ENCODE measurements at places on chromosomes 4 and X.

DNA sequence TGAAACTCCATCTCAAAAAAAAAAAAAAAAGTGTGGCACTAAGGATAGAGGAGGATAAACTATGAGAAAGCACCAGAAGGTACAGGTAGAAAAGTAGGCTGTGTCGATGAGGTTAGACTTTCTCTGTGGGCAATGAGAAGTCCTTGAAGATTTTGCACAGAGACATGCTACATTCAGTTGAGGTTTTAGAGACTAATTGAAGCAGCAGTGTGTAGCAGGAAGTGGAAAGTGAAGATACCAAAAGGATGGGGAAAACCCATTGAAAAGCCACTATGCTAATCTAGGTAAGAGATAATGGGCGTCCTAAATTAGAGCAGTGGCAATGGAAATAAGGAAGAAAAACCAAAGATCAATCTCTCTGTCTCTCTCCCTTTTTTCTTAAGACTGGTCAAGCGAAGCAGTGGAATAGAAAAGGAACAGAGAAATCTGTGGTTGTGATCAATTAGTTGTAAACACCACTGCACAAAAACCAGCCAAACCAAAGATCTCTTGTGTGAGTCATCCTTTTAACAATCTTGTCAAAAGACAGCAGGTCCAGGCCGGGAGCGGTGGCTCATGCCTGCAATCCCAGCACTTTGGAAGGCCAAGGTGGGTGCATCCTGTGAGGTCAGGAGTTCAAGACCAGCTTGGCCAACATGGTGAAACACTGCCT is 3.5 kb downstream of the SPINK2 start:
- no peak for DNase-seq

DNA sequence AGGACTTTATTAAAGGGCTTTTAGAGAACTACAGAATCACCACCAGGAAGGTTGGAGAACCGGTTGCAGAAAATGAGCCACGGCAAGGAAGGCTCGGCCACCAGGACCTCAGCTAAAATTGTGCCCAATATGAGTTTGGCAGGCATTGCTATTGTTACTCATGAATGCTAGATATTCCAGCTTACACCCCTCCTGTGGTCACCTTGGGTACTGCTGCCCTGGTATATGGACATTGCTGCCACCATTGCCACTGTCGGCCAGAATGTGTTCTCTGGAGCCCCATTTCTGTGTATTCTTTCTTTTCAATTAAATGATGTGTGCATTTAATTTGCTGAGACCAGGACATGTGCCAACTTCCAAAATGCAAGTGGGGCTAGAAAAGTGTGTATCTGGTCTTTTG is 626.7 kb upstream of the BOD1L1 start:
- no peak for DNase-seq

DNA sequence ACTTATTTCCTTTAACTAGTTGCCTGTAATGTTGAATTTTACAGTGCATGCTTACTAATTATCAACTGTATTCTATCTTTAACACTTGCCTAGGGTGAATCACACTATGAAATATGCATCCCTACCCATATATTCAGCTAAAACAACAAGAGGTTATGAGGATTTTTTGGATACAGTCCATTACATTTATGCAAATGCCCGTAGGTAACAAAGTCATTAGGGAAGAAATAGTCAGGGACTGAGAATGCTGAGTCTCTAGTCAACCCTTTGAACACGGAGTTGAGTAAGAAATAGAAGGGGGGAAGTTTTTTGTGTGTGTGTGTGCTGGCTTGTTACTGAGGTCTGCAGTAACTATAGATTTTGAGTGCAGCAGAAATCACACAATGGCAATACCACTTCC is 26.1 kb upstream of the CBLL2 start:
- DNase-seq: no peak

DNA sequence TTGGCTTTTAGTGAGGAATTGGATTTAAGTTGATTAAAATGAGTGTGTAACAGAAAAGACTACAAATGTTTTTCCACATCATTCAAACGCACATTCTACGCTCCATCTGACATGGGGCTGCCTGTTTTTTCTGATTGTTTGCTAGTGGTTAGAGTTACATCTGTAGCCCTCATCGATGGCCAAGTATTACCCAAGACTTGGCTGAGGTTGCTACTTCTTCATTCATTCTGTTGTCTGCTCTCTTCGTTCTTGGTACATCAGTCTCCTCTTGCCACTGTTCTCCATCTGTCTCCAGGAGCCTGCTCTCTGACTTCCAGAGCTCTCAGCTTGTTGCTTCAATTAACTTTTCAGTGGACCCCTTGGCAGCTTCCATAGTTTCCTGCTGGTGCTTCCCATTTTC is 1844.6 kb upstream of the TENM3 start:
- no peak for DNase-seq

- no peak for DNase-seq
These were observed 131.2 kb upstream of the STX18 start for GRCh38 chr4:4673070-4673469.

DNA sequence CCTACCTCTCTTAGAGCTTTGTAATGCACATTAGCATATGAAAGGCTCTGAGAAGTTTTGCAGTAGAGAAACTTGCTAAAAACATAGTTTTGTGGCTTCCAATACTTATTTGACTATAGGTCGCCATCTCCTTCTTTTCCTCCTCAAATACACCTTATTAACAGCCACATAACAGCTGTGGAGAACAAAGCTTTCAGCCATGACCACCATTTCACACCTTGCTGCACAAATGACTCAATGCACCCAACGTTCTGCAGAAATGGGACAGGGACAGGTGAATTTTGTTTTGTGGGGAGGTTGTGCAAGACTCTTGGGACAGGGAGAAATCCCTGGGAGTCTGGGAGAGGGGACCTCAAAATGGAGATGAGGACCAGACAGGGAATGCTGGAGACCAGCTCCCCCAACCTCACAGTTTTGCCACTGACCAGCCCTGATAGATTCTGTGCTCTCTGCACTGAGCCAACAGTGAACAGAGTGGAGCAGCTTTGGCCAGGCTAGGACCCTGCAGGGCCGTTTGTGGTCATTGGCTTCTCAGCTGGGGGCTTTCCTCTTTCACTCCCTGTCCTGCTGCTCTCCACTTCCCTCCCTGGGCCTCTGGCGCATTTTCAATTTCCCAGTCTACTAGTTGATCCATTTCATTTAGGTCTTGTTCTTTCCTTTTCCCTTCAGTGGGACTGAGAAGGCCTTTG is 16.6 kb downstream of the FRMPD3 start:
- no peak for DNase-seq

DNA sequence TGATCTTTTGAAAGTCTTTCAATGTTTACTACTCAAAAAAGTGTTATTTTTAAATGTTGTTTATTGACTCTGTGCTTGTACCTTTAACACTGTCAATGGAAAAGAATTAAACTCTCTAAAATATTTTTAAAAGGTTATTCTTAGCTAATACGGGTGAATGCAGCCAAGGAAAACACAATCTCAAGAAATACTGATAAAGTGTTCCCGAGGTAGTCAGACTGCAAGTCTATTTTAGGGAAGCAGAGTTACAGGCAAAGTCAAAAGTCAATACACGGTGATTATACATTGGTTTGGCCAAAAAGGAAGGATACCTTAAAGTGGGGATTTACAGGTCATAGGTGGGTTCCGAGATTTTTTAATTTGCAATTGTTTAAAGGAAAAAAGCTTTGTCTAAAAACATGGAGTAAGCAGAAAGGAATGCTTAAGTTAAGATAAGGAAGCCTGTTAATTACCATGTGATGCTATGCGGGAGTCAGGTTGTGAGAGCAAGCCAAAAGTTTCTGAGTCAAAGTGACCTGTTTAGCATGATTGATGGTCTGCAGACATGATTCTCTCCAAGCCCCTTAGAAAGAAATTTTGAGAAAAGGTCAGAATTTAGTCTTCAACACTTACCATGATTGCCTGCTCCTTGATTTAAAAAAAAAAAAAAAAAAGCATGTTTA is 288.4 kb downstream of the KLHL4 start:
- DNase-seq: no peak

GRCh38 chrX:47502316-47503125 is 19.5 kb upstream of the ZNF41 start:
- no peak for DNase-seq

GRCh38 chr4:61359301-61359700 is 159.2 kb downstream of the ADGRL3 start:
- no peak for DNase-seq

Measured in activated naive CD8-positive, alpha-beta T cell treated with anti-CD3 and anti-CD28 coated beads, Interleukin-2, amount 50 U/mL, for 16 hours (primary cell).